ENCODE measurements at places on chromosomes 16 and 17. TPM values are rescaled to one million over a fixed set of nuclear protein-coding genes. Genes with fewer than 3 reads are reported as not detected.

GRCh38 chr16:10001258-10001775 is 180.9 kb downstream of the GRIN2A start:
- DNase-seq = no peak

DNA sequence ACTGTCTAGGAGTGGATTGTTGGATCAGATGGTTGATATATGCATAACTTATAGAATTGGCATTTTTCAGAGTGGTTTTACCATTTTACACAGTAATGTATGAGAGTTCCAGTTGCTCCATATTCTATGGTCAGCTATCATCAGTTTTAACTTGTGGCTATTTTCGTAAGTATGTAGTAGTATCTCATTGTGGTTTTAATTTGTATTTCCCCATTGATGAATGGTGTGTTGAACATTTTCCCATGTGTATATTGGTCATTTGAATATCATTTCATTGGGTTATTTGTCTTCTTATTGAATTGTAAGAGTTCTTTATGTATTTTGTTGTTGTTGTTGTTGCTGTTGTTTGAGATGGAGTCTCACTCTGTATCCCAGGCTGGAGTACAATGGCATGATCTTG is 6.2 kb downstream of the WNT9B start:
- DNase-seq = no peak

DNA sequence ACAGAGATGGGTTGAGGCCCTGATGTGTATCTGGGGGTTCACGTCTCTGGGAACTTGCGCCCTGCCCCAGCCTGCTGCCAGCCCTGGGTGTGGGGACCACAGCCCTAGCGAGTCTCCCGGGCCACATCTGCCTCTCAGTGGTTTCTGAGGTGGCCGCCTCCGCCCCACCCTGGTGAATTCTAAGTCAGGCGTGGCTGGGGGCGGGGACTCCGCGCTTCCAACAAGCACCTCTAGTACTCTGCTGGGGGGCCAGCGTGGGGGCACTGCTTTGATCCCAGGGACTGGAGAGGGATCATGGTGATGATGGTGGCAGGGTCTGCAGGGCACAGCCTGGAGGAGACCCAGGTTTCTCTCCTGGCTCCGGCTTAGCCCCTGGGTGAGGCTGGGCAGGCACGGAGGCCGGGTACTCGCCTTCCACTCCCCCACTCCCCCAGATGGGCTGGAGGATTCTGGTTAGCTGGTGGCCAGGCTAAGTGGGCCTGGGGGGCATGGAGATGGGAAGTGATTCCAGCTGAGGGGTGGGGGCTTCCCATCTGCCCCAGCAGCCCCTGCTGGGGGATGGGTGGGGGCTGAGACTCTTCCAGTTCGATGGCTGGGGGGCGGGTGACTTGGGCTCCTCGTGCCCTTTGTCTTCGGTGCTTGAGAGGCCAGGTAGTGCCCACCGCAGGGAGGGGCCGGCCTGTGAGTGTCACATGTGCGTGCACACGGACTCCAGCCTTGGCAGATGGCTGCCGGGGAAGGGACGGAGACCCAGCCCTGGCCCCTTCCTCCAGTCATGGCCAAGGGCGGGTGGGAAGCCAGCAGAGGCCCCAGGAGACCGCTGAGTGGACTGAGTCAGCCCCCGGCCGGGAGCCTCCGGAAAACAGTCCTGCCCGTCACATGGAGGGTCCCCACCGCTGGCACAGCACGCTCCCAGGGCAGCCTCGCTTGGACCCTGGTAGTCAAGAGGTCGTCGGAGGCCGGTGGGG is 3.9 kb downstream of the GLIS2 start:
- DNase-seq = no peak

Gene TBC1D26
- total RNA-seq = 5.3 TPM

Data from endodermal cell (in vitro differentiated cells).